ENCODE measurements at places on chromosomes 2 and 18.

GRCh38 chr2:88159955-88160415 lies 10.2 kb upstream of the THNSL2 start:
- no peak overlapping the region for H3K27ac ChIP-seq
- peak; percentile 67 for DNase-seq
- H3K4me3 ChIP-seq, result no peak overlapping the region
- no peaks in the 10 kb centered on the region for H3K36me3 ChIP-seq
- H3K4me1 ChIP-seq, result no peaks in the 10 kb centered on the region

DNA sequence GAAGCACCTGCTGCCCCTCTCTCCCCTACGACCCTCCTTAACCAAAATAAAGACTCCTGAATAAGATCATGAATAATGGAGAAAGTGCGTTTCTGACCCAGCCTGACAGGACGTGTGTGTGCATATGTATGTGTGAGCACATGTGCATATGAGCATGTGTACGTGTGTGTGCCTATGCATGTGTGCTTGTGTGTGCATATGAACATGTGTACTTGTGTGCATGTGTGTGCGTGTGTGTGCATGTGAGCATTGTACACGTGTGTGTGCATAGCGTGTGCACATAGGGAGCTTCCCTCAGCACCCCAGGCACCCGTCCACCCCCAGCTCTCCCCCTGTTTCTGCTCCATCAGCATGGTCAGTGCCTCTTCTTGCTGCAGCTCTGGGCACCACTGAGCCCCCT lies 10.7 kb downstream of the KCNIP3 start:
- H3K27me3 ChIP-seq, result peaks cover 25% of the 10 kb centered on the region
- DNase-seq, result no peak
- no peak overlapping the region for H3K27ac ChIP-seq
- no peaks in the 10 kb centered on the region for H3K36me3 ChIP-seq

GRCh38 chr2:100412881-100413321 lies 4.6 kb downstream of the CHST10 start:
- H3K27me3 ChIP-seq, result no peaks in the 10 kb centered on the region
- peaks cover 2% of the 10 kb centered on the region for H3K36me3 ChIP-seq
- no peak overlapping the region for H3K4me3 ChIP-seq
- DNase-seq, result no peak

DNA sequence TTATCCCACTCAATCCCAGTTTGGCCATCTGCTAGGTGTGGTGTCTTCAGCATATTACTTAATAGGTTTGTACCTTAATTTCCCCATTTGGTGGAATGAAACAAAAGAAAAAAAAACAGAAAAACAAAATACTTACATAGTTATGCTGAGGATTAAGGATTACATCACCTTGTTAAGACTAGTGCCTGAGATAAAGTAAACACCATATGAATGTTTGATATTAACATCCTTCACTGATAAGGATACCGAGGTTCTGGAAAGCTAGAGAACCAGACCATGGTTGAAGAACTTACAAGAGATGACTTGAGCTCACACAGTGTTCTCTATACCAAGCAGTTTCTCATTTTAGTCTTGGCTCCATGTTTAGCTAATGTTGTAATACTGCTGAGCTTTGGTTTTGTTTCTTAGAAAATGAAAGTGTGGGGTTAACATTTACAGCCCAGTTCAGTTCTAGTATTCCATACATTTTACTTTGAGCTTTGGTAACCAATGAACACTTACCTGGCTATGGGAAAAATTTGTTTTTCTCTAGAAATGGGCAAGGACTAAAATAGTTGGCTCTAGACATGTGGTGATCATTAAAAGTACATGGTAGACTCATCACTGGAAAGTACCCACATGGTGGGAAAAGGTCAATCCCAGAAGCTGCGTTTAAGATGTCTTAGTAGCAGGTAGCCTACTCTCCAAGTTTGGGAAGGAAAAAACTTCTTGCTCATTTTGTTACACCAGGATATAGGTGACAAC lies 5.8 kb upstream of the GPD2 start:
- peaks cover 13% of the 10 kb centered on the region for H3K4me1 ChIP-seq
- H3K4me3 ChIP-seq, result no peak overlapping the region
- no peaks in the 10 kb centered on the region for H3K27me3 ChIP-seq
- DNase-seq, result peak; percentile 40
- peak overlapping the region; percentile 40 for H3K27ac ChIP-seq

GRCh38 chr2:195532628-195533271 lies 124.3 kb upstream of the SLC39A10 start:
- H3K4me3 ChIP-seq, result peak overlapping the region; percentile 53
- peaks cover 11% of the 10 kb centered on the region for H3K4me1 ChIP-seq
- H3K36me3 ChIP-seq, result no peaks in the 10 kb centered on the region
- H3K27me3 ChIP-seq, result no peaks in the 10 kb centered on the region
